Vagina (tissue), 2 donors: ENCODE measurements at places on chromosomes 5 and 9. TPM values are rescaled to one million over a fixed set of nuclear protein-coding genes. Genes with fewer than 3 reads are reported as not detected.

STKLD1 gene
- not detected for total RNA-seq

- DNase-seq = no peak
Observed at GRCh38 chr5:153086486-153086885, 404.0 kb upstream of the GRIA1 start.

TAF11L5 gene
- not detected for total RNA-seq

SPATA31E1 gene
- not detected for total RNA-seq

SPINK6 gene
- not detected for total RNA-seq

DNA sequence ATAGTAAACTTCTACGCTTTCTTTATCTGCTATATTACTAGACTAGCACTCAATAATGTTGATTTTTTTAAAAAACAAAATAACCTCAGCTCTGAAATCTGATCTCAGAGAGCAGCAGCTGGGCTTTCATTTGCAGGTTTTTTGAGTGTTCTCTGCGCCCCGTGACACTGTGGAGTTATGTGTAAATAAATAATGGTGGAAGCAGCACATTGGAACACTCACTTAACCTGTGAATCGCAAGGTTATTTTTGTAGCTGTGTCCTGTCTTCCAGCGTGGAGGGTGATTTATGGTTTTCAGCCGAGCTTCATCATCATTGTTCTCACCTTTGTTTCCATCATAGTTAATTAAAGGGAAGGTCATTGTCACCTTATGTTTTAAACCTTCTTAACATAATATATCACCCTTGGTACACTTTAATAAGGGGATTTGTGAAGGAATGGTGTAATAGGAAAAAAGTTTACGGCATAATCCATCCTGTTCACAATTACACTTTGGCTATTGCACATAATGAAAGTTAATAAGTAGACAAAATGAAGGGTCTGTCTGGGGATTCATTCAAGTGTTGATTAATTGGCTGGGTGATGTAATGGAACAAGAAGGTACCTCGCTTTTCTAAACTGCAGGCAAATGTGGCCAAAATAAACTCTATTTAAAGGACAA lies 493.3 kb upstream of the ADAMTS16 start:
- no peak for DNase-seq

- DNase-seq = no peak
Observed at GRCh38 chr5:159663986-159664385, 252.3 kb upstream of the ADRA1B start.
